Stimulated activated CD4-positive, alpha-beta T cell treated with anti-CD3 and anti-CD28 coated beads, Interleukin-1b, Interleukin-23, amount 100 ng/mL, for 1 hour (primary cell): ENCODE measurements at places on chromosomes 4 and X.

DNA sequence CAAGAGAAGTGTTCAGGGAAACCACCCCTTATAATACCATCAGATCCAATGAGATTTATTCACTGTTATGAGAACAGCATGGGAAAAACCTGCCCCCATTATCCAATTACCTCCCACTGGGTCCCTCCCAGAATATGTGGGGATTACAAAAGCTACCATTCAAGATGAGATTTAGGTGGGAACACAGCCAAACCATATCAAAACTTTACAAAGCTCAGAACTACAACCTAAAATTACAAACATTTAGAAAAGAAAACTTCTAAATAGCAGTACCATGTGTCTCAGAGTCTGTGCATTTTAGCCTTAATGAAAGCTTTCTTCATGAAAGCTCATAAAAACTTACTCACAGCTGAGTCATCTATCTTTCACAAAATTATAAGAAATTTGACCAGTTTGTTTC, 1442.8 kb upstream of the PCDH7 start:
- DNase-seq = no peak

DNA sequence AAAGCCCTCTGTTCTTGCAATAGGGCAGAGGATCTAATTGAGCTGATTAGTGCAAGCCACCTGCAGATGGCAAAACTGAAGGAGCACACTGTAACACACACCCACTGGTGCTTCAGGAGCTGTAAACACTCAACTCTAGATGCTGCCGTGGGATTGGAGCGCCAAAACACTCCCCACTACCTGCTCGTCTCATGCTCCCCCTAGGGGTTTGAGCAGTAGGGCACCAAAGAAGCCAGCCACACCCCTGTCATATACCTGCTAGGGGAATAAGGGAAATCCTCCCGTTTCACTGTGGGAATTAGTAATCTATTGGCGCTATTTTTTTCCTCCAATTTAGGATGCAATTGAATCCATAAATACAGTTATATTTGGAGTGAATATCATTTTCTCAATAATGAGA, 360.2 kb downstream of the GLUD2 start:
- DNase-seq = no peak

DNA sequence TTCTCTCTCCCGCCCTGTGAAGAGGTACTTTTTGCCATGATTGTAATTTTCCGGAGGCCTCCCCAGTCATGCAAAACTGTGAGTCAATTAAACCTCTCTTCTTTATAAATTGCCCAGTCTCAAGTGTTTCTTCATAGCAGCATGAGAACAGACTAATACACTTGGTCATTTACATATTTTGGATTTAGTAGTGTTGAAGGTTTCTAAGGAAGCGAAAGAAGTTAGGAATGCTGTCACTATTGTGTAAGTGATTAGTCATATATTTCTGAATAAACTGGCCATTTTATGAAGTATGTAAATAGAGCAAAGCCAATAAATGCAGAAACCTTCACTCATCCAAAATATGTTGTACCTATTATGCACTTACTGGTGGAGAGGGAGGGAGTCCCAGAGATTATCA, 34.4 kb upstream of the GK2 start:
- no peak for DNase-seq

DNA sequence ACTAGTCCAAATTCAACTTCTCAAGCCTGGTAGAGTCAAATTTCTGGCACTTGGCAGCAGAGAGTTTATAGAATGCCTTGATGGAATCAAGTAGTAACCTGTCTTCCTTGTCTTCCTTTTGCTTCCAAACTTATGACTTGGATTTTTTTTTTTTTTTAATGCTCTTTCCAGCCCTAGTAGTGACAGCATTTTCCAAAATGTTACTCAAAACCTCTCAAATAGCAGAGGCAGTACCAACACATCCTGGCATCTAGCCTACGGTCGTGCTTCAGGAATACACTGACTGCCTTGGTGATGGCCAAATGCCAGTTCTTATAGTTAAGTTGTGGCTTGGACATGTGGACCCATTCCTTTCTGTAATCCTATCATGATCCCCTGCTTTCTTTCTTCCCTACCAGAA, 46.0 kb downstream of the GALNT7 start:
- no peak for DNase-seq

DNA sequence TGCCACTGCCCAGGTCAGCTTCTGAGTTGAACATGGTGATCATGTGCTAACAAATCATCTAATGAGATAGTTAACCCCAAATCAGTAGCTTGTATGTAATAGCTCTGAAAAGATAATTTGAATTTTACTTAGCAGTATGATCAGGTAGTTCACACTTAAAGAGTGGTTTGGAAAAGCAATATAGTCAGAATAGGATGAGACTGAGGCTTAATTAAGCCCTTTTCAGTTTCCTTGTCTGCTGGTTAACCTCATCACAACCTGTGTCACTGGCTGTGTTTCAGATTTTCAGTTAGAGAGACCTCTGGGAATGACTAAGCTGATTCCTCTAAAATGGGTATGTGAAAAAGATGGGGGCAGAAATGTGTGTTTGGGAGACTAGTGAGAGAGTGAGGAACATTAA, 38.1 kb downstream of the GPR174 start:
- no peak for DNase-seq

DNA sequence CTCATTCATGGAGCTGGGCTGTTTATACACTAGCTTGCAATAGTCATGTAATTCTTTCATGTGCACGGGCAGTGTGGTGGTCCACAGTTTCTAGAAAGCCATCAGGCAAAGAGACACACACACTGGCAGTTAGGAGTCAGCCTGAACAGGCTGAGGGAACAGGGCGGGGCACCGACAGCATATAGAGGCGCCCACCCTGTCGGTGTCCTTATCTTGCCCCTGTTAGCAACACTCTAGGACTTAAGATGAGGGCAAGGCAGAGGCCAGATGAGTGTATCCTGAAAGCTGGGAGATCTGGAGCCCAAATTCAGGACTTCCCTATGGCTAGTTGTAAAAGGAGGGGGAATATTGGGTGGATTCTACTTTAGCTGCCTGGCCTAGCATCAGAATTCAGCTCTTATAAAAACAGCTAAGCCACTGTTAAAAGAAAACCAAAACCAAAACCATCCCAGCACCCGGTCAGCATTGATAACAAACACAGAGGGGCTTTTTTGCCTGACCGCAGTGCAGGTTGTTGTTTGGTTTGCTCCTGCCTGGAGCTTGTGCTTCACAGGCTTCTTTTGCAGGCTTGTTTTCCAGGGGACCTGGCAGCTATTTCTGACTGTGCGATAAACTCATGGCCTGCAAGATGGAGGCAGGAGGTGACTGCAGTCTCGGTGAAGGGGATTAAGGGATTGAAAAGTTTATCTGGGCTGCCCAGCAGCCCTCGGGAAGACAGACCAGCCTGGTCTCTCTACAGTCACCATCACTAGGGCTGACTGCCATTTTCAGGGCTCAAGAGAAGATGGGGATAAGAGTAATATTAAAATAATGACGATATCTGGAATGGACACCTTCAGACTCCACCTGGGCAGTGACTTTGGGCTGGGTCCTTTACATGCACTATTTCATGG, 638.9 kb downstream of the MID1IP1 start:
- no peak for DNase-seq

GRCh38 chr4:73744203-73744602, 3.8 kb downstream of the CXCL8 start:
- no peak for DNase-seq

DNA sequence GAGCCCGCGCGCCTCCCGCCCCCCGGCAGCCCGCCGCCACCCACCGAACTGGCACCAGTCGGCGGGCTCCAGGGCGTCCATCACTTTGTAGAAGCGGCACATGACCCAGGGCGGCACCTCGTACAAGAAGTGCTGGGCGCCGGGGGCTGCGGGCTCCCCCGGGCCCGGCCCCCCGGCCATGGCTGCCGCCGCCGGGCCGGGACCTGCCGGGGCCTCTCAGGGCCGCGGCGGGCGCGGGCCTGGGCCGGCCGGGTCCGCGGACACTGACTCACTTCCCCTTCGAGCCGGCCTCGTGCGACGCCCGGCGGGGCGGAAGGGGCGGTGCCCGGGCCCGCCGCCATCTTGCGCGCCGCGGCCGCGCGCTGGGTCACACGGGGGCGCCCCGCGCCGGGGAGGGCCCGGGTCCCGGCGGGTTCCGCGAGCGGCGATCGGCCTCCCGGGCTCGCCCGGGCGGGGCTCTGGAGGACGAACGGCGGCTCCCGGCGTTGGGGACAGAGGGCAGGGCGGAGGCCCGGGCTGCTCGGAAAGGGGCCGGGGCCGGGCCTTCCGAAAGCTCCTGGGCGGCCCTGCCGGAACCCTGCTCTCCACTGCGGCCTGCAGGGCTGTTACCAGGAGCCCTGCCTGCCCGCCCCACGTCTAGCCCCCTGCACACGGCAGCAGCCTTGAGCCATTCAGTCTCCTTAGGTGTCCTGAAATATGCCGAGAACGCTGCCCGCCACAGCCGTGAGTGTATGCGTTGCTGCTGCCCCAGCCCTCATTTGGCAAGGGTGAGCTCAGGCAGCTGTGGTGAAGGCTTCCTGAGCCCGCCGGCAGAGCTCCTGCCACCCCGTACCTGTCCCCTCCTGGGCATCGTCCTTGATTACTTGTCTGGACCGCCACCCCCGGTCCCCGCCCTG, at the start of gene IRAK1:
Gene IRAK1 (minus strand): TSS at position 270 of the 896 bp plus-strand sequence. CDS start 90 bp downstream, at position 180.
- DNase-seq = peak; percentile 30

DNA sequence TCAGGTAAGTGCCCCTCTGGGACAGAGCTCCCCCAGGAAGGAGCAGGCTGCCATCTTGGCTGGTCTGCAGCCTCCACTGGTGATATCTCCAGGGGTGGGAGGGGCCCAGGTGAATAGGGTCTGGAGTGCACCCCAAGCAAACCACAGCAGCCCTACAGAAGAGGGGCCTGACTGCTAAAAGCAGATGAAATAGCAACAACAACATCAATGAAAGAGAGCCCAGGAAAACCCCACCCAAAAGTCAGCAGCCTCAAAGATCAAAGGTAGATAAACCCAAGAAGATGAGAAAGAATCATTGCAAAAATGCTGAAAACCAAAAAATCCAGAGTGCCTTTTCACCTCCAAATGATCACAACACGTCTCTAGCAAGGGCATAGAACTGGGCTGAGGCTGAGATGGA, 92.5 kb upstream of the PAGE3 start:
- DNase-seq = no peak

- DNase-seq = no peak
These were observed 7.1 kb downstream of the RASSF6 start for GRCh38 chr4:73613130-73613529.

GRCh38 chrX:22147214-22147613, 115.1 kb downstream of the PHEX start:
- no peak for DNase-seq

DNA sequence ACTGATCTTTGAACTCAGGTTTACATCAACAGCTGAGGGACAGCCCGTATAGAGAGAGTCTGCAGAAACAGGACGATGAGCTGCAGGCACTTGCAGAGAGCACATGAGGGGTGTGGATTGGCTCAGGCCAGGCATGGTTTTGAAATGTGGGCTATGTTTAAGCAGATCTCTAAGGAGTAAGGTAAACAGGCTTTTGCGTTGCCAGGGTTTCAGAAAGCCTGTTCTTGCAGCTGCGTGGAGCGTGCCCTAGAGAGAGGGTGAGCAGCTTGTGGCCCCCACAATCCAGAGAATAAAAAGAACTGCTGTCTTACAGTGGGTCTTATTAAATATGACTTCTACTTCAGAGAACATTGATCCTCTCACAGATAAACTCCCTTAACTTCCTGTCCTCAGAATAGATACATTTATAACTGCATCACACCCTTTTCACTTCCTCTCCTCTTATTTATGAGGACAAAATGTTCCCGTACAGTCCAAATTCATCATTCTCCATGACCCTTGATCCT, 64.1 kb downstream of the TMA16 start:
- no peak for DNase-seq

- no peak for DNase-seq
These were observed 58.6 kb upstream of the TLL1 start for GRCh38 chr4:165814256-165815020.

- no peak for DNase-seq
These were observed 8.6 kb downstream of the F9 start for GRCh38 chrX:139538907-139539790.

DNA sequence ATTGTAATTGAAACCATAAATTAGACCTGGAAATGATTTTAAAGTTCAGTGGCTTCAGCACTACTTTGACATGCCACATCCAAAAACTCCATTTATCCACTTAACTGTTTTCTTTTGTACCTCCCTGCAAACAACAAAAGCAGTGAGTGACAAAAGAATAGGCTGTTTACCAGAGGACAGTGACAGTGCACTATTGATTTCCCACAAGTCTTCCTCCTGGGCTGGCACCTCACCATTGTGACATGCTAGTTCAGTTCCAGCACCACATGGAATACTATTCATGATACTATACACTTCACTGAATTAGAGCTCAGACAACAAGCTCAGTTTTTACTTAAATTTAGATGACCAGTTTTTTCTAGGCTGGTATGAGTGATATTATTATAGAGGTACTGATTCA, 29.3 kb downstream of the MOSPD2 start:
- no peak for DNase-seq

DNA sequence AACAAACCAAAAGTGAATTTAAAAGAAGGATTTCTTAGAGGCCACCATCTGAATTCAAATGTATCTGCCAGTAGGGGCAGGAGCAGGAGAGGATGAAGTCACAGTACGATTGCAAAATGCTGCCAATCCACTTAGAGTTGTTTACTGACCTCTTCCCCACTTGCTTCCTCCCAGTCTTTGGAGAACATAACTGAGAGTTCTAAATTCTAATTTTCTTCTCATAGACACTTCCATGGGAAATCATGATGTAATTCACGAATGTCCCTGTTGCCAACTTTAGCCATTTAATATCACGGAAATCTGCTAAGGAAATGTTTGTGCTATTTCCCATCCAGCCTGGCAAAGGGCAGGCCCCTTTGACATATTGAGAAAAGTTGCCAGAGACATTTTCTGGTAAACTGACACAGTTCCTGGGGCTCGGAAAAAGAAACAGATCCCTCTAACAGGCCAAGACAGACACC, 33.6 kb upstream of the NOCT start:
- DNase-seq = no peak

DNA sequence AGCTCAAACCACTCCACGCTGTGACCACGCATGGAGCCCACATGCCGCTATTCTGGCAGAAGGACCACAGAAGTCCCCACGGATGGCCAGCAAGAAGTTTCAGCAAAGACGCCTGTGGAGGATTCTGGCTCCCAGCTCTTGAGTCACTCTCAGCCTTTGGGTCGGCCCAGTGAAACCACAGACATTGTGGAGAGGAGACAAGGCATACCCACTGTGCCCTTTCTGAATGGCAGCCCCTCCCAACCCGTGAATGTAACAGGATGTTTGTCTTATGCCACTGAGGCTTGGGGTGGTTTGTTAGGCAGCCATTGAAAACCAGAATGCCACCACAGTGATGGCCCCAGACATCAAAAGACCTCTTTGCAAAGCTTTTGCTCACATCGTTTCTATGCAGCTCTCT, 42.7 kb downstream of the ABLIM2 start:
- DNase-seq = no peak
